ENCODE measurements at places on chromosomes 12 and 14.

DNA sequence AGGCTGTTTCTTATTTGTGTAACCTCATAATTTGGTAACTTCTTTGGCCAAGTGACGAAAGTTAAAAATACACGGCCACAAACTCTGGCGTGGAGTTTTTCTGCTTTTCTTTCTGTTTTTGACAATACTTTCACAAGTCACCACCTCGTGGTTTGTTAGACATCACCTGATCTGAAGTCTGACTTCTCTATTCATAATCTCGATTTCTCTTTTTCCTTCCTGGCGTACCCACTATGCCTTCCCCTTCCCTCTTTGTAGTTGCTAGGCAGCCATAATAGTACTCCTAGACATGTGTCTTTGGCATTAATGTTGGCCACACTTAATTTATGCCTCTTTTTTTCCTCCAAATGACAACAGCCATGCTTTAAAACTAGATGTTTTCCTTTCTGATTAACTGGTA lies 97.6 kb downstream of the POLR3B start:
- DNase-seq, result no peak

DNA sequence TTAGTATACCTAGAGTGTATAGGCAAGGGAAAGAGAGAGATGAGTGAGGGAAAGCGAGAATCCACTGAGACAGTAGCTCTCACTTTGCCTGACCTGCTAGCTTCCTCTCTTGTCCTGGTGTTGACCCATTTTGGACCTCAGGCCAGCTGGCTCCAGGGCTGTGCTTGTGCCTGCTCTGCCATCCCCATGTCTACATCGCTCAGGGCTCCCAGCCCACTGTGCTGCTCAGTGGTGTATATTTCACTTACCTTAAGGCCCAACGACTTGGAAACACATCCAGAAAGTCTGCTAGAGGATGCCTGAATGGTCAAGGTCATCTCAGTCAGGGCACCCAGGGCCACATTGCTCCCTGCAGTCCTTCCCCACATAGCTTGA lies 964 bp upstream of the SERPINA4 start:
- no peak for DNase-seq

GRCh38 chr14:97776890-97777558 lies 979.8 kb downstream of the VRK1 start:
- DNase-seq, result no peak

- no peak for DNase-seq
Measured at GRCh38 chr12:9796971-9797370, 30.3 kb upstream of the KLRF1 start.

GRCh38 chr12:71873821-71874220 lies 34.3 kb downstream of the TBC1D15 start:
- no peak for DNase-seq

- no peak for DNase-seq
Measured at GRCh38 chr12:127024791-127025190, 1242.2 kb upstream of the TMEM132C start.

- no peak for DNase-seq
Measured at GRCh38 chr12:10205220-10205807, 7.4 kb upstream of the GABARAPL1 start.

GRCh38 chr14:80304125-80304766 lies 92.9 kb upstream of the DIO2 start:
- DNase-seq, result no peak

All from prostate gland (tissue), 2 donors.